Right ventricle myocardium superior (tissue), 1 donor: ENCODE measurements at places on chromosomes 5 and 9. TPM values are rescaled to one million over a fixed set of nuclear protein-coding genes. Genes with fewer than 3 reads are reported as not detected.

Gene IER5L
- 3.5 TPM for total RNA-seq

Gene TOR1A
- total RNA-seq, result 12.0 TPM

Gene SPINK6
- total RNA-seq, result not detected

Gene IFNA2
- total RNA-seq, result not detected

Gene SPATA31D4
- not detected for total RNA-seq

Gene RETREG1
- 272 TPM for total RNA-seq

GRCh38 chr9:122088880-122089706, 4.0 kb downstream of the TTLL11 start:
- no peak for DNase-seq

DNA sequence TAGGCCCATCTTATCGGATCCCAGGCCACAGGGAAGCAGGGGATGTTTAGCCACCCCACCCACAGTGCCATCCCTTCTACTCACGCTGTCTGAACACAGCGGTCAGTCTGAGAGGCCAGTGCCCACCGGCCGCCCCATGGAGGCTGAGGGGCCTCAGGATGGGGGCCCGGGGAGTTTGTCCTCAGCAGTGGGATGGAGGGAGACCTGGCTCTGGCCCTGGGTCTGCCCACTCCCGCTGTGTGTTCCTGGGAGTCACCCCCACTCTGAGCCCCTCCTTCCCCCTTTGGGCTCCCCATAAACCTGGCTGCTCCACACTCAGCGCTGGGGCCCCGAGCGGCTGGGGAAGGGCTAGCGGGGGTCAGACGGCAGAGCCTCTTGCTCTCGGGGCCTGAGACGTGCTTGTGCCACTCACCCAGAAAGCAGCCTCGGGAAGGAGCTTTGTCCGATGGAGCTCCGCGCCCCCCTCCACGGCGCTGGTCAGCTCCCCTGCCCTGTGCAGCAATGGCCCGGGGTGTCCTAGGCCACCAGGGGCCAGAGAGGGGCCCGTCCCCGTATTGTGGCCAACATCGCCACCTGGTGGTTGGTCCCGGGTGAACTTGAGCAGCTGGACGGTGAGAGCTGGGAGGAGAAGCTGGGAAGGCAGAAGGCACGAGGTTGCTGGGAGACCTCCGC, 10.9 kb upstream of the LAMC3 start:
- peak; percentile 82 for DNase-seq

- no peak for DNase-seq
These were observed 122.8 kb upstream of the TBC1D2 start for GRCh38 chr9:98378206-98378780.

- no peak for DNase-seq
These were observed 268.4 kb downstream of the PLK2 start for GRCh38 chr5:58191443-58191842.

GRCh38 chr9:121309171-121309570, 41.2 kb downstream of the GSN start:
- peak; percentile 23 for DNase-seq

- DNase-seq, result no peak
These were observed 169.5 kb downstream of the RGS3 start for GRCh38 chr9:113632776-113633590.

- DNase-seq, result no peak
These were observed 184.0 kb downstream of the CACNA1B start for GRCh38 chr9:138061631-138062030.

DNA sequence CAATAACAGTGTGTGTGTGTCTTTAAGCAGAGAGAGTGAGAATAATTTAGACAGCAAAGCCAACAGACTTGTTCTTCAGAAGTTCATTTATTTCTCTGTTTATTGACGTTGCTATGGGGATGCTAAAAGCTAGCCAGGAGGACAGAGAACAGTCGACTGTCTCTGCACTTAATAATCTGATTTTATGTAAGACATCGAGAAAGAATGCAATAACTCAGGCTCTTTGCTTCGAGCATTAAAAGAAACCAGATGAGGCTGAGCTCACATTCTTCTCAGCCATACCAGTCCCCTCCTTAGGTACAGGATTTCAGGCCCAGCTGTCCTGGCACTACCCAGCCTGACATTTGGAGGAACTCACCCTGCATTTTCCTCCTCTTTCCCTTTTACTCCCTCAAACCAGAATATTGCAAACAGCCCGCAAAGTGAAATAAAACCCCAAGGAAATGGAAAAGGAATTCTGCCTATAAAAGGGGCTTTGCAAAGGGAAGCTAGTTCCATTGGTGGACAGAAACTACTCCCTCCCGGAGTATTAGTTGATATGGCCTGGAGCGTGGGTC, 44.5 kb upstream of the DPYSL3 start:
- DNase-seq, result no peak

GRCh38 chr9:125829743-125830142, 82.6 kb downstream of the PBX3 start:
- DNase-seq, result no peak
